ENCODE measurements at places on chromosomes 6 and 20.

DNA sequence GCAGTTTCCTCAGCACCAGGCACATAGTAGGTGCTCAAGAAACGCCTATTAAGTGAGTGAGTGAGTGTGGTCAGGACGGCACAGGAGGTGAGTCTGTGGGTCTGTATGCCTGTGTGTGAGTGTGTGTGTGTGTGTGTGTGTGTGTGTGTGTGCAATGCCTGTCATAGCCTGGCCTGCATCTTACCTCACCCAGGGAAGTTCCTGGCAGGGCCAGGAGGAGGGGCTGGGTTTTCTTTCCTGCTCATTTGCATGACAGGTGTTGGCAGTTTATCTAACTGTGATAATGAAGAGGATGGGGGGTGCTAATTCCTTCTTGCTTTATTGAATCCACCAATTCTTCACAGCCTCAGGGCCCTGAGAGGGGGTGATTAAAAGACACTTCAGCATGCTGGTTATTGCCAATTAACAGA, 146.7 kb upstream of the MLN start:
- DNase-seq, result no peak

DNA sequence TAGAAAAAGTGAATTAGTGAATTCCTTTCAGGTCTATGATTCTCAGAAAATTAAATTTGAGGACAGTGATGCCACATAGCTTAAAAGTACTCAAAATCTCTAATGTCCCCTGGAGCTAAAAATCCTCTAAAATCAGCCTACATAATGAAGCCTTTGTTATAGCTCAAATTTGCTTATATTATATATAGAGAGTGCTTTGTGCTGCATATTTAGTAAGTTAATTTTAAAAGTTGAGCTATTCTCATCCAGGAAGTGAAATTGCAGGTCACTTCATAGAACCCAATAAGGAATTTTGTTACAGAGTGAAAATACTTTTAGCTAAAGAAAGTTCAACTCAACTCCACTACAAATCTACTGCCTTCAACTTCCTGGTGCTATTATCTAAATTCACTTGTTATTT, 507.5 kb upstream of the MAP3K7 start:
- DNase-seq, result no peak

DNA sequence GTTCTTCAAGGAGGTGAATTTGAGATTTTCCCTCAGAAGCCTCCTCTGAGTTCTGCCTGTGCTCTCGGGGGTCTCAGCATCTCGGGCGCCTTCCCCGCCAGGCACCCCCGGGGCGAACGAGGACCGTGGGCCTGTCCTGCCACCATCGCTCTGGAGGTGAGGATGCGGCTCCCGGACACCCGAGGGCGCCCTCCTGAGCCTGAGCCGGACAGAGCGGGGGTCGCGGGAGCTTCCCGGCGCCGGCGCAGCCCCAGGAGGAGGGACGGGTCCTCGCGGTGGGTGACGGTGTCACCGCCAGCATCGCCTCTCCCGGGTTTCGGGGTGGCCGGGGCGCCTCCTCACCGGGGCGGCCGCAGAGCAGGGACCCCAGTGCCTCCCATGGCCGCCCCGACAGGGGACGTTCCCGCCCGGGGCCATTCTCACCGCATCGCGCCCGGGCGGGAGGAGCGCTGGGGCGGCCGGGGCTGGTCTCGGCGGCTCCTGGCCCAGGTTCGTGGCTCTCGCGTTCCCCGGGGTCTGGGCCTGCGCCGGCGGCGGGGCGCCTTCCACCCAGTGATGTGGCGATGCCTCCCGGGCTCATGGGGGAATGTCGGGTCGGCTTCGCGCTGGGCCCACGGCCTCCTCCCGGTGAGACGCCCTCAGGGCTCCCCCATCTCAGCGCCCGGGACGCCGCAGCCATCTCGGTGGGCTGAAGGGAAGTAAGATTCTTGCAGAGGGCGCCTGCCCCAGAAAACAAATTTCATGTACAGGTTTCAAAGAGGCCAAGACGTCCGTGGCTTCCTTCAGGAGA, 210.5 kb downstream of the ERMARD start:
- no peak for DNase-seq

GRCh38 chr20:46939031-46939965, 44.7 kb downstream of the EYA2 start:
- DNase-seq, result no peak

DNA sequence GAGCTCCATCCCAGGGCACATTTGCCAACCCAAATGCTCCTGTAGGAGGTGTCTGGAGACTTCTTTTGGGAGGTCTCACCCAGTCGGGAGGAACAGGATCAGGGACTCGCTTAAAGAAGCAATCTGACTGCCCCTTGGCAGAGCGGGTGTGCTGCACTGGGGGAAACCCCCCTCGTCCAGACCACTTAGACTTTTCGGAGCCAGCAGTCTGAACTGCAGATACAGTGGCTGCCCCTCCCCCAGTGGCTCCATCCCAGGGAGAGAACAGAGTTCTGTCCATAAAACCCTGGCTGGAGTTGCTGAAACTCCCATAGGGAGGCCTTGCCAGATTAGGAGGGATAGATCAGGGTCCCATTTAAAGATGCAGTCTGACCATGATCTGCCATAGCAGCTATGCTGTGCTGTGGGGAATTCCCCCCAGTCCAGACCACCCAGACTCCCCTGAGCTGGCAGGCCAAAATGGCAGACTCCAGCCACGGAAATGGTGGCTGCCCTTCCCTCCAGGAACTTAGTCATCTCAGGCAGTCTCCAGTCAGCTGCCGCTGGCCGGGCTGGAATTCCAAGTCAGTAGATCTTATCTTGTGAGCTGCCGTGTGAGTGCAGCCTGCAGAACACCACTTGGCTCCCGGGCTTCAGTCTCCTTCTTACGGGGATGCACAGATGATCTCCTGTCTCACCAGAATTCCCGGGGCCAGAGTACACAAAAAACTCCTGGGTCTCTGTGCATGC, 278.1 kb upstream of the SASH1 start:
- DNase-seq, result no peak

- no peak for DNase-seq
These were observed 11.7 kb downstream of the ZBP1 start for GRCh38 chr20:57608516-57608915.

DNA sequence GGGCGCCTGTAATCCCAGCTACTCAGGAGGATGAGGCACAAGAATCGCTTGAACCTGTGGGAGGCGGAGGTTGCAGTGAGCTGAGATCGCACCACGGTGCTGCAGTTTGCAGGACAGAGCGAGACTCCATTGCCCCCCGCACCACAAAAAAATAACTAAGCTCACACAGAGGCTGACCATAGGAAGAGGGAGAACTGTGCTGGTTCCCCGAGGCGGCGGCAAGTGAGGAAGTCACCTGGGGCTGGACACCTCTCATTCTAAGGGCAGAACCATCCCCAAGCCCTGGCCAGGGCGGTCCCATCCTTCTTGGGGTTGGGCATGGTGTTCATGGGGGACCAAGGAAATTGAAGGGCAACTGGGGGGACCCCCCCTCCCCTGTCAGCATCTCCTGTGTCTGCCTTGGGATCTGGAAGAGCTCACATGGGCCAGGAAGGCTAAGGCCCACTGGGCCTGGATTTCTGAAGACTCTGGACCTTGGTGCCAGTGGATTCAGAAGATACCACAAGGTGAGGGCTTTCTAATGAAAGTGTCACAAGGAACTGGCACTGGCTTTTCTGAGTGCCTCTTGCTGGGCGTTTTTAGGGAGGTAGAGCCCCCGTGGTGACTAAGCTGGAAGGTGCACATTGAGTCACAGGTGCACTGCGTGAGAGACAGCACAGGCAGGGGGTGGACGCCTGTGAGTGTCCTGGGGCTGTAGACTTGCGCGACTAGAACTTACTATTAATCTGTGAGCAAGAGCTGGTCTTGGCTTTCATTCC, 11.5 kb downstream of the IRF4 start:
- DNase-seq, result no peak

- no peak for DNase-seq
These were observed 99.2 kb downstream of the MCHR2 start for GRCh38 chr6:99894815-99895214.

DNA sequence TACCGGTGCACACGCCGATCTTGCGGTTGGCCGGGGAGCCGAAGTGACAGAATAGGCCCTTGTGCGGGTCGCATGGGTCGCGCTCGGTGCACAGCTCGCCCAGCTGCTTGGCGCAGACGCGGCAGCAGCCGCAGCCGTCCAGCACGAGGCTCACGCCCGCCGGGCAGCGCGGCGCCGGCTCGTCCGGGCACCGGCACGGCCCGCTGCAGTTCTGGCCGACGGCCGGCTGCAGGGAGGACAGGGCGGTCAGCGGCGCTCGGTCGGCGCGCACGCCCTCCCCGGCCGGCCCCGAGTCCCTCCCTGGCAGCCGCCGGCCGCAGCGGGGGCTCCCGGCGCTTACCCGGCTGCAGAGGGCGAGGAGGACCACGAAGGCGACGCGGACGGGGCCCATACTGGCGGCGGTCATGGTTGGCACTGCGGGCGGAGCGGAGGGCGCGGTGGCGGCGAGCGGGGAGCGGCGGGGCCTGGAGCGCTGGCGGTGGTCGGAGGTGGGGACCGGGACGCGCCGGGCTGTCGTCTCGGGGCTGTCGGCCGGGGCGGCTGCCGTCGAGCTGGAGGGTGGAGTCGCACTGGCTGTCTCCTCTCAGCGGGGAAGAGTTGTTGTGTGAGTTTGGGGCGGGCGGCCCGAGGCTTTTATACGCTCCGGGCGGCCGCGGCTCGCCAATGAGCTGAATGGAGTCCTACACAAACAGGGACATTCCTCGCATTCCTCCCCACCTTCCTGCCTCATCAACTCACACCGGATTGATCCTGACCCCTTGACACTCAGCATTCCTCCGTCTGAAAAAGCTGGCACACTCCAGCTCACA, at the start of gene CCN2:
Gene CCN2 (minus strand): TSS at position 606 of the 809 bp plus-strand sequence. CDS start 200 bp downstream, at position 406.
- DNase-seq, result peak; percentile 99

GRCh38 chr6:69907981-69908498, 41.7 kb downstream of the COL19A1 start:
- peak; percentile 69 for DNase-seq

DNA sequence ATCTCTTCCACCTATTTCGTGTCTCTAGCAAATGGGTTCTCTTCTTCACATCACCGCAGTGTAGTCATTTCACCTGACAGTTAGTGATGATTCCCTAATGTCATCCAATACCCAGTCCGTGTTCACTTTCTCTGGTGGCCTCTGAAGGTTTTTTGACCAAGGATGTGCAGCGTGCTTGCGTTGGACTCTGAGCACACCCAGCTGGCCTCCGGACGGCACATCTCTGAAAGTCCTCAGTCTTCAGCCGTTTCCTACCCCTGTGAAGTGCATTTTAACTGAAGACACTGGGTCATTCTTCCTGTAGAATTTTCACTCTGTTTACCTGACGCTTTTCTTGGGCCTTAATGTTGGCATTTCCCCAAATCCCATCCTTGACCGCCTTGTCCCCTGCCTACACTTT, 98.7 kb downstream of the ERMARD start:
- DNase-seq, result no peak

GRCh38 chr6:142749556-142749955, 195.4 kb downstream of the HIVEP2 start:
- DNase-seq, result no peak

GRCh38 chr20:19701429-19701828, 56.6 kb upstream of the RIN2 start:
- DNase-seq, result no peak

GRCh38 chr20:57705127-57705899, 4.5 kb downstream of the PMEPA1 start:
- no peak for DNase-seq

DNA sequence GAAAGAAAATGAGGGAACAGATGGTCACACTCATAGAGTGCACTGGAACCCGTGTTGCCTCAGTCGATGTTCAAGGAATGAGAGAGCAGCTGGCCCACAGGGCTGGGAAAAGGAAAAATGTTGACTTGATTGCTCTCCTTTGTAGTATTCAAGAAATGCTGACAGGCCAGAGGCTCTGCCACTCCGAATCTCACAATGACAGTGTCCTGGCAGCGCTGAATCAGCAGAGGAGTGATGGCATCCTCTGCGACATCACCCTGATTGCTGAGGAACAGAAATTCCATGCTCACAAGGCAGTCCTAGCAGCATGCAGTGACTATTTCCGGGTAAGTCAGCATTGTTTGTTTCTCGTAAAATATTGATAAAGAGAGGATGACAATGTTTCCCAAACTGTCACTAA, 51.3 kb downstream of the KLHL32 start:
- DNase-seq, result no peak

DNA sequence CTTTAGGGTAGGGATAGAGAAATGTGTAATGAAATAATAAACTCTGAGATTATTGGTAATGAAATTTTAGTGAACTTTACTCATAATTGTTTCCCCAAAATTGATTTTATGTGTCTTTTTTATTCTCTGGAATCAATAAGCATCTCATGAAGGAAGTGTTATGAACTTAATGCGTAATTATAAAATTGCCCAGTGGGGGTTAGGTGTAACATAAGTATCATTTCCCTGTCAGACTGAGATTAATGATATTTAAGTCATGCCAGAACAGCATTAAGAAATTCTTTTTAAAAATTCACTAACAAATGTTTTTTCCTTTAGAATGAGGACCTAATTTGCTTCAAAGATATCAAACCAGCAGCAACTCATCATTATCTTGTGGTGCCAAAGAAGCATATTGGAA, 10.0 kb downstream of the HINT3 start:
- DNase-seq, result no peak

DNA sequence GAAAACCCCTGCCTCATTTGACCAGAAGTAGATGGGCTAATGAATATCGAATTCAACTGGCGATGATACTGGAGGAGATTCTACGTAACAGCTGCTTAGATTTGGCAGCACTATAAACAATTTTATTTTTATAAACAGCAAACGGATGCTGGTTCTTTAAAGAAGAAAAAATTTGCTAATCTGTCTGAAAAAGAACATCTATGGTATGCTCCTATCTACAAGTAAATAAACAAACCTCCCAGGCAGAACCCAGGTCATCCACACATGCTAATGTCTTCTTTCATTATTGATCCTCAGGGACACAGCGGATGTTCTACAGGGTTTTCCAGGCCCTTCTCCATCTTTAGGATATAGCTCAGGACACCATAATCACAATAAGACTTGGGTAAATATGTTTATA, 291.3 kb downstream of the ALDH8A1 start:
- DNase-seq, result peak; percentile 28

DNA sequence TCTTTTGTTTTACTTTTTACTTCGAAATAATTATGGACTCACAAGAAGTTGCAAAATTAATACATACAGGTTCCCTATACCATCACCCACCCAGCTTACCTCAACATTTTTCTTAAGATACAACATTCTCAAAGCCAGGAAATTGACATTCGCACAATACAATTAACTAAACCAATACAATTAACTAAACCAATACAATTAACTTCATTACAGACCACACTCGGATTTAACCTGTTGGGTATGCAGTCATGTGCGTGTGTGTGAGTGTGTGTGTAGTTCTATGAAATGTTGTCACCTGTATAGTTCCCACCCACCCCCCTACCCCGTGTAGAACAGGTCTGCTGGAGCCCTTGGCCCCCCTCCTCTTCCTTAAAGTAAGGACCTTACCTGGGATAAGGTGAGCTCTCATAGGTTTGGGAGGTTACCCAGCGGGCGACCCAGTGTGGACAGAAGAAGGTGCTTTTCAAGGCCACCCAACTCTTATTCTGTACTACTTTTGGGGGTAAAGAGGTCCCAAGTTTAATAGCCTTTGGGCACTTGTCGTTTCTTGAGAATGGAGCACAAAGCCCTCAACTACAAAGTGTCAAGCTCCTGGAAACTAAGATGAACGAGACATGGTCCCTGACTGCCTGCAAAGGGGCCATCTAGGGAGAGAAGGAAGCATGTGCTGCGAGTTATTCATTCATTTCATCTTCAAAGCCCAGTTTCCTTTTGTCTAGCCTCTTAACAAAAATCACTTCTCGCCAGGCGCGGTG, 544 bp upstream of the STK38 start:
- DNase-seq, result no peak

- no peak for DNase-seq
These were observed 165.5 kb upstream of the SHLD1 start for GRCh38 chr20:5584678-5585077.

GRCh38 chr6:155366325-155366724, 52.0 kb upstream of the TFB1M start:
- no peak for DNase-seq
